ENCODE measurements at places on chromosomes 2 and 18. TPM values are rescaled to one million over a fixed set of nuclear protein-coding genes. Genes with fewer than 3 reads are reported as not detected.

The DTNA gene
- 32.7 TPM for total RNA-seq

- H3K36me3 ChIP-seq, result no peaks in the 10 kb centered on the region
- no peak for DNase-seq
- no peaks in the 10 kb centered on the region for H3K27me3 ChIP-seq
- no peak overlapping the region for H3K4me3 ChIP-seq
- H3K4me1 ChIP-seq, result no peaks in the 10 kb centered on the region
- H3K27ac ChIP-seq, result no peak overlapping the region
Observed at GRCh38 chr2:43139996-43140621, 86.3 kb downstream of the ZFP36L2 start.

GRCh38 chr18:37422116-37422515, 143.5 kb downstream of the CELF4 start:
- peaks cover 15% of the 10 kb centered on the region for H3K4me1 ChIP-seq
- H3K4me3 ChIP-seq, result no peak overlapping the region
- no peaks in the 10 kb centered on the region for H3K36me3 ChIP-seq
- no peak for DNase-seq

DNA sequence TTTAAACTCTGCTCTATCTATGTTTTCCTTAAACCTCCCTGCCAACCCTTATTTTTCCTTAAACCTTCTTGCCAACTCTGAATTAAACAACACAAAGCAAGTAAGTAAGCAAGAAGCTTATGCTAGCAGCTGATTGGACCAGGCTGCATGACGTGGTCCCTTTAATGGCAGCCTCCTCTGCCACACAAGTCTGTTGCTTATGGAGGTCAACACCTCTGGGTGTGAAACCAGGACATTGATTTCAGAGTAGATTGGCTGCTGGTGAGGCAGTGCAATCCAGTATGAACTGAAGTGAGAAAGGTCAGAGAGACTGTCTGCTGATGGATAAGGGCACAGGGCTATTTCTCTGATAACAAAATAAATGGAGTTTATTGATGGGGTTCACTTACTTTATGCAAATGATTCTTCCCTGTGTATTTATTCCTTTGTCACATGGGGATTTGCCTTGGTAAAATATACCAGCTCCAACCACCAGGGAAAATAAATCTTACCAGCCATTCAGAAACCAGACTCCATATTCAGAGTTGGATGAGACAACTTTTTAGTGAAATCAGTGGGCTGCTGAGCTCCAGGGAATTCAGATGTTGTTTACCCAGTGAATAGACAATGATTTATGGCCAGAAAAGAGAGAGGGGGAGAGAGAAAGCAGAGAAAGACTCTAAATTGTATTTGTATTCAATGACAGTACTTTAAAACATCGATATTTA, 112.2 kb upstream of the NCKAP5 start:
- H3K27ac ChIP-seq, result no peak overlapping the region
- no peaks in the 10 kb centered on the region for H3K36me3 ChIP-seq
- no peaks in the 10 kb centered on the region for H3K4me1 ChIP-seq
- DNase-seq, result no peak
- no peak overlapping the region for H3K4me3 ChIP-seq

The GATA6 gene
- total RNA-seq, result 0.09 TPM

The PKDCC gene
- total RNA-seq, result 48.0 TPM

- no peak overlapping the region for H3K4me3 ChIP-seq
- H3K27me3 ChIP-seq, result no peaks in the 10 kb centered on the region
- H3K36me3 ChIP-seq, result no peaks in the 10 kb centered on the region
- DNase-seq, result no peak
- H3K27ac ChIP-seq, result no peak overlapping the region
Observed at GRCh38 chr2:203562268-203562667, 27.2 kb upstream of the RAPH1 start.

DNA sequence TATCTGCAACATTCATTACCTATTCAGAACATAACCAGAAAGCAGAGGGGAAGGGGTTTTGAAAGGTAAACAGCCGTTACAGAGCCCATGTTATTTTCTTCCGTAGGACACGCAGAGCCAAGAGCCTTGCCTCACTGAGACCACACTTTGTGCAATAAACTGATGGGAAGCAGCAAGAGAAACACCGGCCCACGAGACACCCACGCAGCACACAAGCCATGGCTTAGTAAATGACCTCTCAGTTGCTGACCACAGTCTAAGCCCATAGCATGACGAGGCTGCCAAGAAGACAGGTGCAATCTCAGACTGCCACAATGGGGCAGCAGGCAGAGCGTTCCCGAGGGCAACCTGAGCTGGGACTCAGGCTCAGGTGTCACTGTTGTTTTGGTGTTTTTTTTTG, 59.6 kb downstream of the CABYR start:
- DNase-seq, result no peak
- no peaks in the 10 kb centered on the region for H3K4me1 ChIP-seq
- no peak overlapping the region for H3K27ac ChIP-seq
- peaks cover 5% of the 10 kb centered on the region for H3K36me3 ChIP-seq
- no peak overlapping the region for H3K4me3 ChIP-seq

All from H1 (cell line).